Colonic mucosa (tissue), 4 donors: ENCODE measurements at places on chromosomes 6 and 20.

- H3K4me3 ChIP-seq, result no peak overlapping the region
- H3K27me3 ChIP-seq, result no peaks in the 10 kb centered on the region
- H3K4me1 ChIP-seq, result no peaks in the 10 kb centered on the region
- no peak for DNase-seq
- no peaks in the 10 kb centered on the region for H3K36me3 ChIP-seq
- no peak overlapping the region for H3K27ac ChIP-seq
Measured at GRCh38 chr20:4076033-4076432, 60.7 kb upstream of the RNF24 start.

GRCh38 chr20:34240693-34241615 is at the start of gene ASIP:
Gene ASIP (plus strand): TSS chr20:34241423. CDS start chr20:34260375, 18,952 bp downstream.
- H3K27me3 ChIP-seq, result no peaks in the 10 kb centered on the region
- no peaks in the 10 kb centered on the region for H3K36me3 ChIP-seq

- DNase-seq, result no peak
- H3K4me1 ChIP-seq, result no peaks in the 10 kb centered on the region
- H3K27me3 ChIP-seq, result no peaks in the 10 kb centered on the region
- no peak overlapping the region for H3K4me3 ChIP-seq
Measured at GRCh38 chr20:38192323-38192885, 27.3 kb upstream of the TGM2 start.

GRCh38 chr6:45076217-45076930 is 251.8 kb upstream of the RUNX2 start:
- no peak overlapping the region for H3K27ac ChIP-seq
- H3K36me3 ChIP-seq, result no peaks in the 10 kb centered on the region
- no peaks in the 10 kb centered on the region for H3K27me3 ChIP-seq
- no peaks in the 10 kb centered on the region for H3K4me1 ChIP-seq
- no peak for DNase-seq

- no peak overlapping the region for H3K4me3 ChIP-seq
- no peak overlapping the region for H3K27ac ChIP-seq
- H3K4me1 ChIP-seq, result no peaks in the 10 kb centered on the region
- DNase-seq, result no peak
Measured at GRCh38 chr6:90890683-90891330, 303.9 kb upstream of the MAP3K7 start.

GRCh38 chr6:2799936-2800527 is 34.8 kb downstream of the WRNIP1 start:
- H3K4me3 ChIP-seq, result no peak overlapping the region
- H3K27me3 ChIP-seq, result no peaks in the 10 kb centered on the region
- H3K36me3 ChIP-seq, result no peaks in the 10 kb centered on the region
- H3K4me1 ChIP-seq, result no peaks in the 10 kb centered on the region
- H3K27ac ChIP-seq, result no peak overlapping the region

GRCh38 chr6:17591287-17591686 is 8.8 kb upstream of the FAM8A1 start:
- no peak for DNase-seq
- H3K27ac ChIP-seq, result no peak overlapping the region
- no peaks in the 10 kb centered on the region for H3K36me3 ChIP-seq
- no peak overlapping the region for H3K4me3 ChIP-seq

DNA sequence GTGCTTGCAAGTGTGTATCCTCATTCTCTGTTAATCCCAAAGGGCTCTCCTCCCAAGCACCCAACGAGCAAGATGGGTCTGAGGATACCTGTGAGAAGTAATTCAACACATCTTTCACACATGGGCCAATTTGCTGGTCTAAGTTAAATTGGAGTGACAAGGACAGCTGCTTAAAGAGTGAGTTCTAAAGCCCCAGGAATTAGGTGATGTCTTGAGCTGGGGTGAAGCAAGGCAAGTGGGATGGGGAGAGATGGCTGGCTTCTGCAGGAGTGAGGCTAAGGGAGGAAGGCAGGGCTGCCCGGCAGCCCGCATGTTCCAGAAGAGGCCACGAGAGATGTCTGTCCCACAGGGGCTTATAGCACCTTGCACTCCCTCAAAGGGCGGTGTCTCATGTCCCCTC is 288.5 kb downstream of the CDH26 start:
- DNase-seq, result no peak
- no peaks in the 10 kb centered on the region for H3K36me3 ChIP-seq
- H3K27ac ChIP-seq, result no peak overlapping the region
- no peaks in the 10 kb centered on the region for H3K27me3 ChIP-seq

DNA sequence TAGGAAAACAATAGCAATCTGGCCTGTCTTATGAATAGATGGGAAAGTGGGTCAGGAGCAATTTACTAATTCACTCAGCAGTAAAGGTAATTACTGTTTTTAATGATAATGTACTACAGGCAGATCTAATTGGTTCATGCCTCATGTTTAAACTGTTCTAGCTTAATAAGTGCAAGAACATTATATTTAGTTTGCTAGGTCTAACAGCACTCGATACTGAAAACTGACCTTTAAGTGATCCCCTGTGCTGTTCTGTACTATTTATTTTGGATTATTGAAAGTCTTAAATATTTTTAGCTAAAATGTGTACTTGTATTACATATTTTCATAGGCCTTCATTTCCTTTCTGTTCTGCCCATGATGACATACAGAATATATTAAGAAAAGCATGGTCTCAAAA is 998.0 kb upstream of the GJE1 start:
- DNase-seq, result no peak
- no peak overlapping the region for H3K4me3 ChIP-seq
- no peaks in the 10 kb centered on the region for H3K4me1 ChIP-seq
- H3K27ac ChIP-seq, result no peak overlapping the region
- no peaks in the 10 kb centered on the region for H3K36me3 ChIP-seq
- H3K27me3 ChIP-seq, result no peaks in the 10 kb centered on the region

- H3K27me3 ChIP-seq, result no peaks in the 10 kb centered on the region
- no peak overlapping the region for H3K27ac ChIP-seq
- H3K4me1 ChIP-seq, result no peaks in the 10 kb centered on the region
- no peaks in the 10 kb centered on the region for H3K36me3 ChIP-seq
- H3K4me3 ChIP-seq, result no peak overlapping the region
Measured at GRCh38 chr6:3527651-3527977, 70.8 kb upstream of the SLC22A23 start.

DNA sequence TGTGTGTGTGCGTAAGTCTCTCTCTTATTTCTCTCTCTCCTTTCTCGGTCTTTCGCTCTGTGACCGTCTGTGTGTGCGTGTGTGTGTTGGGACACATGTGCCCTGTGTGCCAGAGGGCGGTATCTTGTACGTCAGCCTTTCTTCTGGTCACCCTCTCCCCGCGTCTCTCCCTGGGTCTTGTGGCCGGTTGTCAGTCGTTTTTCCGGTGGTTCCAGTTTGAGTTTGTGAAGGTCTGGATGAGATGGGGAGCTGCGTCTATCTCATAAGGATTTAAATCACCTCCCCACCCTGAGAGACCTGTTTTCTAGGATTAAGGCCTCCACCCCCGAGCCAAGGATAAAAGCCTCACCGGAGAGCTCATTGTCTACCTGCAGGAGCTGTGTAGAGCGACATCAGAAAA is 295.5 kb upstream of the ZNF337 start:
- no peaks in the 10 kb centered on the region for H3K36me3 ChIP-seq
- H3K4me1 ChIP-seq, result no peaks in the 10 kb centered on the region
- no peaks in the 10 kb centered on the region for H3K27me3 ChIP-seq
- no peak for DNase-seq
- H3K4me3 ChIP-seq, result no peak overlapping the region

GRCh38 chr6:129683601-129684322 is 26.2 kb downstream of the ARHGAP18 start:
- DNase-seq, result peak; percentile 69
- H3K27ac ChIP-seq, result peak overlapping the region; percentile 62
- no peaks in the 10 kb centered on the region for H3K36me3 ChIP-seq

DNA sequence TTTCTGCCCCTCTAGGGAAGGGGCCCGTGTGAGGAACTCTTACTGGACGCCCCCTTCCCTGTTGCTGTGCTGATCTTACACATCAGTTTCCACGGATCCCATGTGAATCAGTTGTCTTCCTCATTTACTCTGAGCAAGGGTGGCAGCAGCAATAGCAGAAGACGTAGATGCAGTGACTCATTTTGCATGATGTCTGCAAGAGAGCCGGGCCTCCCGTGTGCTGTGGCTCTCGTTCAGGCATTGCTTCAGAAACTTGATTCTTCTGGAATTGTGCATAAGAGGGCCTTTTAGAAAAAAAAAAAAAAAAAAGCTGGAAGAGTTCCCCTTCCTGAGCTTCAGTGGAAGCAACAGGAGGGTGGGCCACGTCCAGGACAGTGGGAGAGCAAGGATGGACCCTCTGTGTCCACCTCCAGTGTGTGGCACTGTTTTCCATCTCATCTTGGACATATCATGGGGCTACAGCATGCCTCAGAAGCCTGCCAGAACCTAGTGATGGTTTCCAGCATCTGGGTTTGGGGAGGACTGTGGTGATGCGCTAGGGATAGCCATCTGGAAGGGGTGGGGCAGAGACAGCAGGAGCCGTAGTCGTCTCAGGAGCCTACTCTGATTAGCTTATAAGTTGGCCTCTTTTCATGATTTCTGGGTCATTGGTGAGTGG is 62.1 kb downstream of the FOXO3 start:
- no peak for DNase-seq
- H3K36me3 ChIP-seq, result no peaks in the 10 kb centered on the region
- H3K27me3 ChIP-seq, result no peaks in the 10 kb centered on the region
- peak overlapping the region; percentile 39 for H3K27ac ChIP-seq

DNA sequence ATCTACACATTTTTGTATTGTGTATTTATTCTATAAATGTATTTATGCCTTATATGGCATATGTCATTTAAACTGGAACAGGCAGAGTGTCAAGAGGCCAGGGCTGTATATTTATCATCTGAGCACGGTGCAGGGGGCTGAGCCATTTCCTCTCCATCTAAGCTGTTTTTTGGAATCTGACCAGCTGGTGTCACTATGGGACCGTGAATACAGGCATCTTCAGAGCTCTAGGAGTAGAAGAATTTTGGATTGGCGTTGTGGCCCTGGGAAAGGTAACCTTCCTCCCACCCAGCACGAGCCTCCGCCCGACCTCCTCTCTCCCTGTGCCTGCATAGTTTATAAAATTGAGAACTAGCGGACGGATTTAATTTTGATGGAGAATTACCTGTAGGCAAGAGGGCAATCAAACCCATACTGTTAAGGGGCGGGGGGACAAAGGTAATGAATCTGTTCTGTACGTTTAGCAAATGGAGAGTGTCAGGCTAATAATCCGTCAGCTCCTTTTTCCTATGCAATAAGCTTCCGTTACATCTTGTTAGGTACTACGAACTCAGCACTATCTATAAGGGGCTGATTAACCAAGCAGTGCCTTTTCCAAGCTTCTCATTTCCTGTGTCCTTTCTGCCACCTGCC is 29.0 kb upstream of the EEF1E1 start:
- H3K27ac ChIP-seq, result no peak overlapping the region
- no peaks in the 10 kb centered on the region for H3K4me1 ChIP-seq
- H3K36me3 ChIP-seq, result no peaks in the 10 kb centered on the region
- no peak overlapping the region for H3K4me3 ChIP-seq
- DNase-seq, result peak; percentile 45
- H3K27me3 ChIP-seq, result no peaks in the 10 kb centered on the region
